ENCODE measurements at places on chromosomes 5 and 9. TPM values are rescaled to one million over a fixed set of nuclear protein-coding genes. Genes with fewer than 3 reads are reported as not detected.

- no peak overlapping the region for H3K27ac ChIP-seq
- DNase-seq = no peak
- no peaks in the 10 kb centered on the region for H3K27me3 ChIP-seq
- H3K4me3 ChIP-seq = no peak overlapping the region
Measured at GRCh38 chr5:149280124-149280523, 8.5 kb downstream of the AFAP1L1 start.

GRCh38 chr5:172910828-172911627, 48.2 kb upstream of the RPL26L1 start:
- H3K36me3 ChIP-seq = peaks cover 69% of the 10 kb centered on the region
- DNase-seq = peak; percentile 99
- H3K27me3 ChIP-seq = no peaks in the 10 kb centered on the region
- peaks cover 43% of the 10 kb centered on the region for H3K4me1 ChIP-seq
- no peak overlapping the region for H3K4me3 ChIP-seq

GRCh38 chr9:22103685-22104575, 94.8 kb upstream of the CDKN2B start:
- no peak for DNase-seq
- H3K27me3 ChIP-seq = no peaks in the 10 kb centered on the region
- no peaks in the 10 kb centered on the region for H3K36me3 ChIP-seq
- no peak overlapping the region for H3K27ac ChIP-seq
- H3K4me1 ChIP-seq = no peaks in the 10 kb centered on the region

- no peak overlapping the region for H3K27ac ChIP-seq
- DNase-seq = no peak
- no peaks in the 10 kb centered on the region for H3K27me3 ChIP-seq
- H3K4me1 ChIP-seq = peaks cover 5% of the 10 kb centered on the region
Measured at GRCh38 chr9:104247899-104248460, 153.9 kb downstream of the SMC2 start.

DNA sequence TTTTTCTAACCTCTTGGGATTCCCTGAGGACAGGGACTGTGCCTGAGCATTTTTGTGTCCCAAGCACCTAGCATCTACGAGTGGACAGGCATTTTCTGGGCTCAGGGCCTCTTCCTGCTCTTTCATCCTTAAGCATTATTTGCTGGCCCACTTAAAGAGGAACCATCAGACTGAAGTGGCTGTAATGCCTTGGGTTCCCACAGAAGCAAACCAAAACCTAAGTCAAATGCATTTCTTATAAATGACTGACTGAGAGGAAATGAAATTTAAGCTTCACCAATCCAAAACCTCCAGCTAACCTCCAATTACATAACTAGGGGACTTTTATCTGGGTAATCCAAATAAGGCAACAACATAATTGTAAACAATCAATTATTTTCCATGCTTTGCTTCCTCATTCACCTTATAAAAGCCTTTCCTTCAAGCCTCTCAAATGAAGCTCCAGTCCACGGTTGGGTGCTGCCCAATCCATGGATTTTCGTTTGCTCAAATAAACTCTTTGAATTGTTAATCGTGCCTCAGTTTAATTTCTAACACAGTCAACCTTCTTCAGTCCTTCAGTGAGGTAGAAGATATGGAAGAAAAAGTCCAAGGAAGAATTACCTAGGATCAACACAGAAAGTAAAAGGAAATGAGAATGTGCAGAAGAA, 25.3 kb upstream of the SLC31A2 start:
- no peaks in the 10 kb centered on the region for H3K36me3 ChIP-seq
- DNase-seq = no peak
- H3K27ac ChIP-seq = no peak overlapping the region
- no peak overlapping the region for H3K4me3 ChIP-seq
- peaks cover 39% of the 10 kb centered on the region for H3K27me3 ChIP-seq

DNA sequence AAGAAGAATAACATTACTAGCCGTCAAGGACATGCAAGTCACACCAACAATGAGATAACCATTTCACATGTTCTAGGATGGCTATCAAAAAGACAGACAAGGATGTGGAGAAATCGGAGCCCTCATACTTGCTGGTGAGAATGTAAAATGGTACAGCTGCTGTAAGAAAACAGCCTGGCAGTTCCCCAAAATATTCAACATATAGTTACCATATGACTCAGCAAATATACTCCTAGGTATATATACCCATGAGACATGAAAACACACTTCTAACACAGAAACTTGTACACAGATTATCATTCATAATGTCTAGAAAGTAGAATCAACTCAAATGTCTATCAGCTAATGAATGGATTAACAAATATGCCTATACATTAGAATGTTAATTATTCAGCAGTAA, 105.4 kb upstream of the PCAT7 start:
- H3K36me3 ChIP-seq = peaks cover 65% of the 10 kb centered on the region
- no peak overlapping the region for H3K27ac ChIP-seq
- H3K27me3 ChIP-seq = no peaks in the 10 kb centered on the region
- no peak for DNase-seq
- no peak overlapping the region for H3K4me3 ChIP-seq
- no peaks in the 10 kb centered on the region for H3K4me1 ChIP-seq

- no peaks in the 10 kb centered on the region for H3K27me3 ChIP-seq
- H3K36me3 ChIP-seq = no peaks in the 10 kb centered on the region
- no peak for DNase-seq
- H3K4me1 ChIP-seq = no peaks in the 10 kb centered on the region
- no peak overlapping the region for H3K4me3 ChIP-seq
- no peak overlapping the region for H3K27ac ChIP-seq
Measured at GRCh38 chr5:104299998-104300706, 737.6 kb upstream of the NUDT12 start.

DNA sequence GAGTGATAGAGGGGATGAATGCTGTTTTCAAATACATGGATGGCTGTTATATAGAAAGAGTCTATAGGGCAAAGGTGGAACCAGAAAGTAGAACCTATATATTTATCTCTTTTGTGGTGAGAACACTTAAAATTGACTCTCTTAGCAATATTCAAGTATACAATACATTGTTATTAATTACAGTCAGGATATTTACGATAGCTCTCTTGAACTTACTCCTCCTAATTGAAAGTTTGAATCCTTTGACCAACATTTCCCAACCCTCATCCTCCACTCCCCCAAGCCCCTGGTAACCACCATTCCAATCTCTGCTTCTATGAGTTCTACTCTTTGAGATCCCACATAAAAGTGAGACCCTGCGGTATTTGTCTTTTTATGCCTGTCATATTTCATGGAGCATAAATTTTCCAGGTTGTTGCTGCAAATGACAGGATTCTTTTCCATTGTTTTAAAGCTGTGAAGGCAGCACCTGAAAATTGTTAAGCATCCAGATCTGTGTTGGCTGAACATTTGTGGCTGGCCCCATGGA, 41.5 kb downstream of the ALDH1A1 start:
- no peak overlapping the region for H3K27ac ChIP-seq
- DNase-seq = no peak
- peaks cover 35% of the 10 kb centered on the region for H3K27me3 ChIP-seq
- H3K4me3 ChIP-seq = no peak overlapping the region

- DNase-seq = no peak
- H3K36me3 ChIP-seq = no peaks in the 10 kb centered on the region
- H3K4me3 ChIP-seq = no peak overlapping the region
- peaks cover 6% of the 10 kb centered on the region for H3K4me1 ChIP-seq
Measured at GRCh38 chr9:120307599-120307998, 272.4 kb downstream of the CDK5RAP2 start.

The SPATA31E1 gene
- total RNA-seq = not detected

The CDH9 gene
- total RNA-seq = not detected

The TMEM252 gene
- not detected for total RNA-seq

The PDCD1LG2 gene
- total RNA-seq = 1.8 TPM

The NIPAL4 gene
- 0.96 TPM for total RNA-seq

The GABRA1 gene
- not detected for total RNA-seq

Data from MCF 10A (cell line).